ENCODE measurements at places on chromosomes 12 and 14.

DNA sequence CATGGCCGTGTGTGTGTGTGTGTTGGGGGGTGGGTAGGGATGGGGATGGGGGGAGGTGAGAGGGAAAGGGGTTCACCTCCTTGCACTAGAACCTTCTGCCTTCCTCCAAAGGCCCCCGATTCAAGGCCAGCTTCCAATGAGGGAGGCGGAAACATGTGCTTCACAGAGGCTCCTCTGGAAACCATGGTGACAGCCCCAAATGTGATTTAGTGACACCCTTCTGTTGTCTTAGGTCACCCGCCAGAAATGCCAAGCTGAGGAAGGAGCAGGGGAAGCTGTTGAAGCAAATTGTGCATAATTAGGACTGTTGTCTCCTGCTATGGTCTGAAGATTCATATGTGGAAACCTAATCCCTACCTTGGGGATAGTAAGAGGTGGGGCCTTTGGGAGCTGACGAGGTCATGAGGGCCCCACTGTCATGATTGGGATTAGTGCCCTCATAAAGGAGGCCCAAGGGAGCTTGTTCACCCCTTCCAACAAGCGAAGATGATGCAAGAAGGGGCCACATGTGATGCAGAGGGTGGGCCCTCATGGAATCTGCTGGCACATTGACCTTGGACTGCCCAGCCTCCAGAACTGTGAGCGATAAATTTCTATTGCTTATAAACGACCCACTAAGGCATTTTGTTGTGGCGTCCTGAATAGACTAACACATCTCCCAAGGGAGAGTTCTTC, 95.2 kb downstream of the AACS start:
- DNase-seq = no peak

- no peak for DNase-seq
Measured at GRCh38 chr12:113260636-113261300, 39.5 kb downstream of the TPCN1 start.

DNA sequence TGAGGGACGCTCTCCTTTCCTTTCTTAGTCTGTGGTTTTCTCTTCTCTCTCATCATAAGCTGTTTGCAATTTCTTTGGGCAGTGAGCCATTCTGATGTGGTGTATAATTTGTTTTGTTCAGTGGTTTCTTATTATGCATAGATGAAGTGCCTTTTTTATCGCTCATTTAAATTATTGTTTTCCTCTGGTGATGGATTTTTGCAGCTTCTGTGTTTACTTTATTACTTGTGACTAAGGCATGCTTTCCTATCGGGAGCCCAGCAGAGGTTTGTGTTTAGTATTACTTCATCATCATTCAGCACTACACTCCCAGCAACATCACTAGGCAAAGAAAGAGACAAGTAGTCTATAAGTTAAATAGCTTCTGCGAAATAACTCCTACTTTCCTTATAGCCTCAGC, 586.6 kb upstream of the NOVA1 start:
- no peak for DNase-seq

GRCh38 chr12:76117067-76117691, 32.7 kb upstream of the NAP1L1 start:
- no peak for DNase-seq

GRCh38 chr12:91529829-91530228, 347.2 kb upstream of the DCN start:
- DNase-seq = no peak

- DNase-seq = no peak
Measured at GRCh38 chr14:97724265-97724731, 927.1 kb downstream of the VRK1 start.

GRCh38 chr12:6767353-6768319, 1.5 kb downstream of the PTMS start:
- no peak for DNase-seq

DNA sequence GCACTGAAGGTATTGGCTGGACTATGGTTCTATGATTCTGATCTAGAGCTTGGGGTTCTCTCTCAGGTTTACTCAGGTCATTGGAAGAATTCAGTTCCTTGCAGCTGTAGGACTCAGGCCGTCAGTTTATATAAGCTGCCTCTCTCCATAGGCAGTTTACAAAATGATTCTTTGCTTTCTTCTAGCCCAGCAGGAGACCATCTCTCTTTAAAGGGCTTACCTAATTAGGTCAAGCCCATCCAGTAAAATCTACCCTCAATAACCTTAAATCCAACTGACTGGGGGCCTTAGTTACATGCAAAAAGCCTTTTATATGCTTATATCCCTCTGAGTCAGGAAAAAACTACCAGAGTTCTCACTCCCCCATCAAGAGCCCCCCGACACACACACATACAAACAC, 80.5 kb upstream of the GARIN6 start:
- DNase-seq = no peak

DNA sequence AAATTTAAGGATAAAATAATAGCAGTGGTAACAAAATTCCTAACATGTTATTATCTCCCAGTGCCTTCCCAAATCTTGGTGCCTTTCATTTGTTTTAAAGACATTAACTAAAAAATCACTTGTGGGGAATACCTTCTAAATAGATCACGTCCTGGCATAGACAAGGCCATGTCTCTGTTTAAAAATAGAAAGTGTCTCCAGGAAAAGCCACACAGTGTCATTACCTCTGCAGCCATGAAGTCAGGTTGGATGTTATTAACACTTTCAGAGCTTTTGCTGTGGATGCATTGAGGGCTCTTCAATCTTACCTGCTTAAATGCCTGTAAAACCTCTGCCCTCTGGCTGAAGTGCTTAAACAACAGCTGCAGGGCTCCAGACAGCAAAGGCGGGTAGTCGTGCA, 211.1 kb downstream of the ITPR2 start:
- DNase-seq = no peak

- no peak for DNase-seq
Measured at GRCh38 chr12:5102261-5102789, 58.6 kb downstream of the KCNA5 start.

DNA sequence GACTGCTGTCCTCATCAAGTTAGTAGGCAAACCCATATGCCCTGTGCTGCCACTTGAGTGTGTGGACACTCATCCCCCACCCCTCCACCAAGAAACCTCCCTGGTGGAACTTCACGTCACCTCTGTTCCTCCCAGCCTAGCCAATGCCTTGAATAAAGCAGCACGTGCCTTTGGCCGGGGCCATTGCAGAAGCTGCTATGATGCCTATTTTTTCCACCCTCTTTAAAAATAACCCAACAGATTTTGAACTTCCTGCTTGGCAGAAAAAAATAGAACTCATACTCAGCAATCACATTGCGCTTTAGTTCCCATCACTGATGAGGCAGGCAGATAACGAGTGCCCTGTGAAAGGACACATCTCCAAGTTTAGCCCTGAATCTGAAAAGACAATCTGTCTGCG, 23.1 kb upstream of the PWP1 start:
- DNase-seq = no peak

DNA sequence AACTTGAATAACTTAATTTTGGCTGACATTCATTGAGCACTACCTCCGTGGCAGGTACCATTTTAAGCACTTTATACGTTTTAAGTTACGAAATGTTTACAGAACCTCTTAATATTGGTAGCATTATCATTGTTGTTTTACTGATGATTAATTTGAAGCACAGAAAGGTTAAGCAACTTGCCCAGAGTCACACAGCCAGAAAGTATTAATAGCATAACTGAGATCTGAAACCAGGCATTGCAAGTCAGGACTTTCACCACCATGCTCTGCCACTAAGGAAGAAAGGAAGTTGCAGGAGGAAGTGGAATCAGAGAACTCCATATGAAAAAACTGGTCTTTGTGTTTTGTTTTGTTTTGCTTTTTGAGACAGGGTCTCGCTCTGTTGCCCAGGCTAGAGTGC, 28.2 kb upstream of the BCAT1 start:
- DNase-seq = no peak

- DNase-seq = no peak
Measured at GRCh38 chr12:89525305-89525823, 483 bp downstream of the POC1B start.

DNA sequence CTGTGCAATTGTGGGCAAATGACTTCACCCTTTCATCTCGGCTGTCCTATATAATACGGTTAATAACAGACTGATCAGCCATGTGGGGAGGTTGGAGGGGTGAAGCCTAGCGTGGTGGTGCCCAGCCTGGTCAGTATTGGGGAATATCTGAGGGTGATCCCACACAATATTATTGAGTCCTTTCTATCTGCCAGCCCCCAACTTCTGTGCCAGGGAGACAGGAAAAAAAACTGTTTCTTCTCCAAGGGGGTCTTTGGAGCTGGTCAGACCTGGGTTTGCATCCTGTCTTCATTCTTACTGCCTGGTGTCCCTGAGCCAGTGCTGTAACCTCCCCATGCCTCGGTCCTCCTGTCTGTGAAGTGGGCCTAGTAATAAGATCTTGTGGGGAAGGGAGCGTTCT, 6.5 kb downstream of the CYP46A1 start:
- DNase-seq = no peak

DNA sequence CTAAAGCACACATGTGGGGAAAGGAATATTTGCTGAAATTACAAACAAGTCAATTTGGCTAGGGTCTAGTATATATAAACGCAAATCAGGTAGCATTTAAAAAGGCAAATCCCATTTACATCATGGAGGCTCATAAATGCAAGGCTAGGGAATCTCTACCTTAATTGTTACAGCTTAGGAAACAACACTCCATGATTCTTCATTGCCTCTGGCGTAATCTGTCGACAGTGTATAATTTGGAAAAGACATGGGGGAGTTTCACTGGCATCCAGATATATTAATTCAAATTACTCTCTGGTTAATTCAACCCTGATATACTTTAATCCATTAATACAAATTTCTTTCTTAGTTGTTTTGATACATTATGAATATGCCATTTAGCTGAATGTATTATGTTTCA, 1630.2 kb upstream of the FLRT2 start:
- no peak for DNase-seq

- DNase-seq = no peak
Measured at GRCh38 chr12:109757671-109758265, 44.1 kb downstream of the FAM222A start.

GRCh38 chr12:105567061-105567460, 236.6 kb downstream of the C12orf75 start:
- no peak for DNase-seq

GRCh38 chr12:15873556-15873955, 8.6 kb upstream of the STRAP start:
- DNase-seq = no peak

DNA sequence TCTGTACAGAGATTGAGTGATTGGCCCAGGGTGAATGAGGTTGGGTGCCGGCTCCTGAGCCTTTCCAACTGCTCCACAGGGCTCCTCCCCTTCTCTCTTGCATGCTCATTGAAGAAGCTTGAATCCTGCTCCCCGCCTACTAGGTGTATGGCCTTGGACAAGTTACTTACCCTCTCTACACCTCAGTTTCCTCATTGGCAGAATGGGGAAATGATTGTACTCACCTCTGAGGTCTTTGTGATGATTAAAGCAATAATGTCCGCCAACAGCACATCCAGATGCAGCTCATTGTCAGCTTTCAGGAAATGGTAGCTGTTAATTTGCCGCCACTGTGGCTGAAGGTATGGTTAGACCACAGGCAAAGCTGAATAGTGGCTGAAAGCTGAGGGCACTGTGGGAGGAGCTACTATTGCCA, 174.1 kb downstream of the CRADD start:
- DNase-seq = no peak

DNA sequence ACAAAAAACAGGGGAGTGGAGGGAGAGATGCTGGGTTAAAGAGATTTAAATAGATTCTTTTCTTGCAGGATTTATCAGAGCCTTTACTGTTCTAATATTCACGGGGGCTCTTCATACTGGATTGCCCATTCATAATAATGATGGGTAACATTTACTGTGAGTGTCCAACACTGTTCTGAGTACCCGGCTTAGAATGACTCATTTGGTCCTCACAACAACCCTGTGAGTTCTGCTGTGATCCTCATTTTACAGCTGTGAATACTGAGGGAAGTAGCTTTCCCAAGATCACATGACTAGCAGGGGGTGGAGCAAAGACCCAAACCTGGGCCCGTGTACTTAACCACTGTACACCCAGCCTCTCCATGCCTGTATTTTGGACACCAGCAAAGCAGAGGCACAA, 113.4 kb downstream of the NT5DC3 start:
- no peak for DNase-seq

DNA sequence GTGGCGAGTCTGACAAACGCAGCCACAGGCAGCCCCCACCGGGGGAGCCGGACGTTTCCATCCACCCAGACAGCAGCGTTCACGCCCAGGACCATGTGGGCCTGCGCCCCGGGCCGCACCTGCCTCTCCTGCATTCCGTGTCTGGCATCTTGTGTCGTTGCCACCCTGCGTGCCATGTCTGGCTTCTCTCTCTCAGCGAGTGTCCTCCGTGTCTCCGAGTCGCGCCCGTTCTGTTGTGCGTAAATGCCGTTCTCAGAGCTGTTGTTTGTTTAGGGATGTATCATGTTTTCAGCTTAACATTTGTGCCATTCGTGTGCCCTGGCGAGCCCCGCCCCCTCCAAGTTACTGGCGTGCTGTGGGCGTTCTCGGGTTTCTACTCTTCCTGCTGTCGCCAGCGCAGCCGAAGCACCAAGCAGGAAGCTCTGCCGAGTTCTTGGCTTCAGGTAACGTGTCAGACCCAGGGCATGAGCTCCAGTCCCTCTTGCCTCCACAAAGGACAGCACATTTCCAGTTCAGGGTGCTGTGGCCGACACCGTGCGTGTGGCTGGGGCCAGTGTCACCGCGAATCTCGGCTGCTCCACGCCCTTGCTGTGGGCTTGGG, 34.6 kb downstream of the NOC4L start:
- DNase-seq = no peak

DNA sequence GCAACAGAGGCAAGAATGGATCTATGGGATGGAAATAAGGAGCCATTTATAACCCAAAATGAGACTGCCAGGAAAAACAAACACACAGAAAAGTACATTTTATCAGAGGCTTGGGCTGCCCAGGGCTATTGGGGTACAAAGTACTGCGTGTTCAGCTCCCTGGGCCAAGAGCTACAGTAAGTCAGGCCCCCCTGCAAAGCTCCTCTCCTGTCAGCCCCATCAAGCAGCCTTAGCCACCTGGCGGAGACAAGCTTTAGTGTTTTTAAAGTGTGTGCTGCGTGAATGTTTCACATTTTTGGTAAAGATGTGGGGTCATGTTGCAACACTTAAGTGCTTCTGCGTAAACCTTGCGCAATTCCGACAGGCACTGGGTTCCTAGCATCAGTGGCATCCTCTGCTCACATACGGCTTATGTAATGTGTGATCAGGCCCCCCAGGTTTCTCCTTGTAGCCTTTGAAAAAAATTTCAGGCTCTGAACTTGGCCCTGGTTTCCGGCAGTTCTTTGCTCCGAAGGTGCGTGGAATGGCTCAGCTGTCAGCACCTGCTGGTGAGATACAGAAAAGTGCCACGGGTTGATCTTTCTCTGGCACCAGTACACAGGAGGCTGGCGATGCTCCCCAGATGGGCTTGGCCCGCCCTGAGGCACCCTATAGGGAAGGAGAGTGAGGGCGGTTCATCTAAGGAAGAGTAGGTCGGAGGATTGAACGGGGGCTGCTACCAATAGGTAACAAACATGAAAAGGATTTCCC, 198.7 kb upstream of the EEA1 start:
- DNase-seq = no peak
